Cortex of kidney (tissue), 1 donor: ENCODE measurements at places on chromosomes 13 and 19.

GRCh38 chr13:82224806-82225205 lies 1657.5 kb downstream of the SLITRK1 start:
- DNase-seq, result no peak

GRCh38 chr13:20460761-20461160 lies 64.9 kb downstream of the CRYL1 start:
- no peak for DNase-seq

- no peak for DNase-seq
These were observed 16.2 kb downstream of the MYCBP2 start for GRCh38 chr13:77310579-77311279.

DNA sequence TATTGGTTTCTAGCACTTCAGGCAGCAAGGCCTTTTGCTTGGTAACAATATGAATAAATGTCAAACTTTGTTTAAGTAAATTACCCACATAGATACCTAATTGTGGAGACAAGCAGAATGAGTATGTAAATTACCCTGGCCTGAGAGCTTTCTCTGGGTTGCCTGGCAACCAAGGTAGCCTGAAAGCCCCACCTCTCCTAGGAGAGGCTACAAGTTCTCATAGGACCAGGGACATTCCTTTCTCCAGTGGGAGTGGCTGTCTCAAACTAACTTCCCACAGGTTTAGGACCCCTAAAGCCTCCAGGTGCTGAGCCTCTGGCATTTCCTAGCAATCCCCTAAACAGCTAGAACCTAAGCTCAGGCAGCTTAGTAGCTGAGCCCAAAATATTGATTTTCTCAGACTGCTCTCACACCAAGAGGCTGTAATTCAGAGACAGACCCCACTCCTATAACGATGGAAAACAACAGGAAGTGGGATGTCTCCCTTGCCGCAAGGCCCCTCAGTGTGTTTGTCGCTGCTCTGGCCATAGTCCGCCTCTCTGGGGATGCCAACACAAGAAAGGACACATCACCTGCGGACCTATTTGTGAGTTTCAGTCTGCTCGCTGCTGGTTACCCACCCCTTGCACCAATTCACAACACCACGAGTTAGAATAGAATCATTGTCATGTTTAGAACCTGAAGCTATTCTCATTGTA lies 207.3 kb downstream of the DLEU7 start:
- no peak for DNase-seq

DNA sequence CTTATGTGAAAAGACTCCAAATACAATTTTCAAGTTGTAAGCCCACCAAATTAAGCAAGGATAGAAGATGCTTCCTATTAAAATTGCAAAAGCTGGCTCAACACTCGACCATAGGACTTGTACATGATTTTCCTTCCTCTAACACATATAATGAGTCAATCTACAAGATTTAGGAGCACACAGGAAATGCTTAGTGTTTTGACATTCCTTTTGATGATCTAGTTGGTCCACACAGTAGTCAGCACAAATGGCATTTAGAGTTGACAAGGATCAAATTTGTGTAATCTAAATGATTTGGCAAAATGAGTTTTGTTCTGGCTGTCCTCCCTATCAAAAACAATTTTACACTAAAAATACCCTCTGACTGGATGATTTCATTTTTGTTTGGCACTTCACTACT lies 340.2 kb downstream of the DIAPH3 start:
- DNase-seq, result no peak

DNA sequence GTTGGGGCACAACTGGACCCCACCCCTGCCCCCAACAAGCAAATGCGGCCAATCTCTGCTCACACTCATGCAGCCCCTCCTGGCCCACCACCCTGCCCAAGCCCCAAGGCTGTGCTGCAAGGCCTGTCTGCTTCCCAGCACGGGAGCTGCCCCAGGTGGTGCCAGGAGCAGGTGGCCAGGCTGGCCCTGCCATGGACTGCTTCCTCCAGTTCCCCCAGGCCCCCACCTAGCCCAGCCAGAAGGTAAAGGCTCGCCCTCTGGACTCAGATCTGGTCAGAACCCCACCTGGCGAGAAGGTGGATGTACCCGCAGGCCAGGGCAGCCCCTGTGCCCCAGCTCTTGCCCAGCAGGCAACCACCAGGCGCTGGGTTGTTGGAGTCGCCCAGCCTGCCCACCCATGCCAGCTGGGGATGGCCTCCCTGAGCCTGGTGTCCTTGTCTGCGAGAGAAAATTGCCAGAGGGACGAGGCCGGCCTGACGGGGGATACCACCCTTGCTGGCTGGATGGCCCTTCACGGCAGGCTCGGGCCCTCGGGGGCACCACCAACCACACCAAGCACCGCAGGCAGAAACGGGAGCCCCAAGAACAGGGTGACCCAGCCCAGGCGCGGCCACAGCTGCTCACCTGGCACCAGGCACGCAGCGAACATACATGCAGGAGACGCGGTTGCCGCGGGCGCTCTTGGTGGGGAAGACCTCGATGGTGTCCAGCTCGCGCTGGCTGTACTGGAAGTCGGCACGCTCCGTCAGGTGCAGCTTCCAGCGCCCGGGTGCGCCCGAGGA lies 4.5 kb downstream of the ABHD17A start:
- no peak for DNase-seq

DNA sequence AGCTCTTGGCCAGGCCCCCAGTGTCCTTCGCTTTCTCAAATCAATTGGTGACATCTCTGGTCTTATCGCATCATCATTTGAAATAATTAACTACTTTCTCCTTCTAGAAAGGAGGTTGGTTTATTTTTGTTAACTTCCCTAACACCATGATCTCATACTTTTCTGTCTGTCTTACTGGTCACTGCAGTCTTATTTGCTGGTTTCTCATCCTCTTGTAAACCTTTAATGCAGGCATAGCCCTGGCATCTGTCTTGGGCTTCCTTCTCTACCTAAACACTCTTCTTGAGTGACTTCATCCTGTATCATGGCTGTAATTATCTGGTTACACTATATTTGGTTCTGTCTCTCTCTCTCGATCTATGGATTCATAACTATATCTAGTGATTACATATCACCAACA lies 152.8 kb downstream of the CYSLTR2 start:
- no peak for DNase-seq

DNA sequence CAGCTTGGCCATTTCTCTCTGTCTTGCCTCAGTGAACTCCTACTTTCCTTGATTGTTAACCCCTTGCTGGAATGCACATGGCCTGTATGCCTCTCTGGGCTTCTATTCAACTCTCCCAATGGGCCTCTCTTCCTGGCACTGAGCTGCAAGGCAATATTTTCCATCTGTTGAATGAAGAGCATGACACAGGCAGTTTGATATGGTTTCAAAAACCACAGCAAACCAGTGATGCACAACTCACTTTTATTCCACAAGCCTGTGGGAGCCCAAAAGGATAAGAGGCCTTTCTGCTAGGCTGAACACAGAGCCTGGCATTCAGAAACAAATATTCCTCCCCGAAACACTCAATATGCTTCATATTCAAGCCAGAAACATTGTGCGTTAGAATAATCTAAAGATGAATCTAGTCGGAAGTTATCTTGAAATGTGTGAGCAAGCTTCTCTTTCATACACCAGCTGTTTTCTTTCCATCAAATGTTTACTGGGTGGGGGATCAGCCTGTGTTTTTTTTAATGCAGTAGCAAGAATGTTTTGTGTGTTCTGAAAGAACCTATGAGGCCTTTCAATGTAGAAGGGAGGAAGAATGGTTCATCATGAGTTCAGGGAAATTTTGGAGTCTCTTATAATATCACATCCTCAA lies 443.1 kb upstream of the SPRY2 start:
- DNase-seq, result no peak
